Activated CD4-positive, alpha-beta T cell treated with anti-CD3 and anti-CD28 coated beads for 4 hours (primary cell): ENCODE measurements at places on chromosomes 2 and 18.

DNA sequence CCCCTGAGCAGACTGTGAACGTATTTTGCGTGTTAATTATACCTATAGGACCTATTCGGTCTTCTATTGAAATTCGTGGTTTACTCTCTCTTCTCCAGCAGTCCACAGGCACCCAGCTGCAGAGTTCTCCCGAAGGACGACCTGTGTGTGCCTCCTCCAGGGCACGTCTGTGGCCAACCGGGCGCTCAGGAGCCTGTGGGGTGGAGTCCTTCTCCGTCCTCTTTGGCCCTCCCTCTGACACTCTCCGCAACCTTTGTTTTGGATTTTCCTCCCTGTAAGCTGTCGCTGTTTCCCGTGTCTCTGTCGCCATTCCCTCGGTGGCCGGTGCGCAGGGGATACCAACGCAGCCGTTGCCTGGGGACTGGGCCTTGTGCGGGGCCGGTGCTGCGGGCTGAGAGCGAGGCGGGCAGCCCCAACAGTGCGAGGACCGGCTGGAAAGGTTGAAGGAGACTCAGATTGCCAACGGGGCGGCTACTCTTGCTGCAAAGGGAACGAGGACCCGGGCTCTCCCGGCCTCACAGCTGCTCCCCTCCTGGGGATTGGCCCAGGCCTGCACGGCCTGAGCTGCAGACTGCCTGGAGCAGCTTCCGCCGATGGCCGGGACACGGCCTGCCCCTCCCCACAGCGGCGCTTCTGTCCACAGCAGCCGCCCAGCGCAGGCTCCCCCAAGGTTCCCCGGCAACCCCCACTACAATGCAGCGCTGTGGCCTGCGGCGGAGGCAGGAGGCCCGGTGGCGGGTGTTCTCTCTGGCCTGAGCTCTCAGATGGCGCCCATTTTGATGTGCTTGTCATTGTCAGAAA lies 221.0 kb downstream of the MTX2 start:
- no peak for DNase-seq

DNA sequence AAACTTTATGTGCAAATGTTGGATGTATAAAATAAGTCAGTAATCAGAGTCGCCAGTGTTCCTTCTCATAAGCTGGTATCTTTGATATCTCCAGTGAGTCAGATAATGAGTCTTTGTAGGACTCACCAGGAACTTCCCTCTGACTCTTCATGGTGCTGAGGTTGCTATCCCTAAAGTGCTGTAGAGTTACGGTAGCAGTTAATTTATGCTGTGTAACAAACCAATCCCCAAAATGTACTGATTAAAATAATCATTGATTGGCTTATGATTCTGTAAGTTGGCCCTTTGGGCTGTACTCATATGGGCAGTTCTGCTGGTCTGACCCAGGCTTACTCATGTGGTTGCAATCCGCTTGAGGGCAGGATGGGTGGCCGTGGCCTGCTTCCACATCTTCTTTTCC lies 43.8 kb downstream of the MAIP1 start:
- no peak for DNase-seq

DNA sequence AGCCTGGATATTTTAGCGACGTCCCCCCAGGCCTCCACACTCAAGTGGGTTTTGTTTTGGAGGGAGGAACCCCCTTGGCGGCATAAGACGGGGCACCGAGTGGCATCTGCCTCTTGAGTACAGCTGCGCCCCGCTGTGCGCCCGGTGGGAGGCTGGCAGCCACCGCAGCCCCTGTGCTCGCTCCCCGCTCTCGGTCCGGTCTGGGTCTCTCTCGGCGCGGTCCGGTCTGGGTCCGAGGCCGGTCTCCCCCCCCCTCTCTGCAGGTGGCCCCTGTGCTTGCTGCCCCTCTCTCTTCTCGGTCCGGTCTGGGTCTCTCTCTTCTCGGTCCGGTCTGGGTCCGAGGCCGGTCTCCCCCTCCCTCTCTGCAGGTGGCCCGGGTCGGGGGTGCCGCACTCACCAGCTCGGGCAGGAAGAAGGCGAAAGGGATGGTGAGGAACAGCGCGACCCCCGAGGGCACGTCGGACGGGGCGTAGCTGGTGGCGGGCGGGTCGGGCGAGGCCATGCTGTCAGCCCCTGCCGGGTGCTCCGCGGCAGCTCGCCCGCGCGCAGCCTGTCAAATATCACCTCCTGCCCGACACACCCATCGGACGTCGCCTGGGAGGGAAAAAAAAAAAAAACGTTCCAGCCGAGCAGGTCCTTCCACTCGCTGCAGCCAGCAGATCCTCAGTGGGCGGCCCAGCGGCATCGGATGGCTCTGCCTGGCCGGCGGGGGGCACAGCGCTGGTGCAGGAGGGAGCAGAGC lies at the start of gene MALL:
Gene MALL, minus strand, starts transcription at position 532 of the 742 bp plus-strand sequence. Its CDS starts 30 bp downstream, at position 502.
- no peak for DNase-seq

- no peak for DNase-seq
Observed at GRCh38 chr2:205850132-205850531, 167.8 kb downstream of the NRP2 start.

GRCh38 chr18:7413906-7414305 lies 153.2 kb upstream of the PTPRM start:
- DNase-seq = no peak

GRCh38 chr2:173858291-173858731 lies 106.9 kb downstream of the SP3 start:
- DNase-seq = no peak

- DNase-seq = no peak
Observed at GRCh38 chr2:161586517-161587167, 37.6 kb upstream of the SLC4A10 start.

DNA sequence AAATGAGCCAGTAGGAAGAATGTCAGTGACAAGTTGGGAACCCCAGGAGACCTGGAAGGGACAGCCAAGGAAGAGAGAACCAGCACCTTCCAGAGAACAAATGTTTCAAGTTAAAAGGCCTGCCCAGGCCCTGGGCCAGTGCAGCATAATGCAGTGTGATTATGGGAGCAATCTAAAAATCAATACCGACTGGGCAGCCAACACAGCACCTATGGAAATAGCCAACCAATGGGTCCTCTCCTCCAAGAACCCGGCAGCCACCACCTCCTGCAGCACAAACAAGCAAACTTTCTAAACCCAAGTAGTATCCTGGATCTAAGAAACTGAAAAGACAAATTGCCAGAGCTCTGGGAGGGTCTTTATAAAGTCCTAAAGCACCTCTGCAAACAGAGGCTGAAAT lies 71.7 kb downstream of the CLHC1 start:
- no peak for DNase-seq

DNA sequence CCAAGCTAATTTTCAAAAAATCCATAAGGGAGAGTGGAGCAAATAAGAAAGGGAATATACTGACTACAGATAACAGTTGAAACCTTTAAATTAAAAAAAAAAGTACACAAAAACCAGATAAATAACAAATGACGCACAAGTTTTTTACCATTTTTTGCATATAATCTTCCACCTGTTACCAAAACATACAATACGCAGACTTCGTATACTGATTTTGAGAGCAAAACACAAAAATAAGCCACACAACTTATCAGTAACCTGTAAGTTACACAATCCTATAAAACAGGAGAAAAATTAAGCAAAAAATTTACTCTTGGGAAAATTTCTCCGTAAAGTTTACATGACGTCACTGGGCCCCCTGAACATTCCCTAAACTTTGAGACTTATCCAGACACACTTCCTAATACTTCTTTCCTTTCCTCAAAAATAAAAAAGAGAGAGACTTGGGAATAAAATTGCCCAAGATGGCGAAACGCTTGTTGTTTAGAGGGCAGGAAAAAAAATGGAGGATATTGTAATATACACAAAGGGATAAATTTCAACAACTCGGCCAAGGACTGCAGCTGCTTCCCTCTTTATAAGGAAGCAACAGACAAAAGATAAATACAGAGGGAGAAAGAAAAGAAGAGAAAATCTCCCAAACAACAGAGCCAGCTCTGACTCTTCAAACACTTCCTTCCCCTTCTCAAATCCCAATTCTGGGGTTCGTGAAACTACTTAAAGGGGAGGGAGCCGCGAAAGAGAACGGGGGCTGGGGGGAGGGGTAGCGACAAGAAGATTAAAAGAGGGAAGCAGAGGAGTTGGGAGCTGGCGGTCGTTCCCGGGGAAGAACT lies 1.6 kb downstream of the BAZ2B start:
- no peak for DNase-seq

- DNase-seq = no peak
Observed at GRCh38 chr2:28688818-28689217, 62.8 kb upstream of the PPP1CB start.

GRCh38 chr2:51071191-51071590 lies 39.3 kb upstream of the NRXN1 start:
- DNase-seq = no peak

DNA sequence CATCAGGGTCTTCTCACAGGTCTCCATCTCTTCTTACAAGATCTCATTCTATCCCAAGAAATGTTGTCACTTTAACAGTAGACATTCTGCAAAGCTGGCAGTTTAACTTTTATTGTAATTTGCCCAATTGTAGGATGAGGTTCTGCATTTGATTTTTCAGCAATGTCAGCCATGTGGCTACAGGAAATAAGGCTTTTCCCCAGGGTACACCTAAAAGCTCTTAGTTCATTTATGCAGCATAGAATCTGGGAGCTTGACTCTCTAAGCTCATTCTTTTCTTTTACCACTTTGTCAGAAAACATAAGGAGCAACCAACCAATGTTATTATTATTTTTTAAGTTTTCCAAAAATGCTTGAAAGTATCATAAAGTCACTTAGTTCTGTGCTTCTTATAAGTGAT lies 123.4 kb downstream of the CALCRL start:
- no peak for DNase-seq

DNA sequence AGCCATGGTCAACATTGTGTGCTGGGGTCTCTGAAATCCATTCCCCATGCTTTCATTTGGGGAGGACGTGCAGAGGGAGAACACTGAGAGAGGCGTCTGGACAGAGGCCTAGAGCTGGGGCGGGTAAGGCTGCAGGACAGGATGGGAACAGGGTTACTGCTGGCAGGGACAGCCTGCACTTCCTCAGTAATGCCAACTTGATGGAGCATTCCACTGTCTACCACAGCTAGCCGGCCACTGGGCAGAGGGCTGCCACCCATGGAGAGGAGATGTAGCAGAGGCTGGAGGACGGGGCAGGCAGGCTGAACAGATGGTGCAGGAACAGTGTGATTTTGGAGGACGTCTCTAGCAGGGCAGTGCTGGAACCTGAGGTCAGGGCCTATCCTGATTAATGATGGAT lies 29.3 kb downstream of the MRPL33 start:
- no peak for DNase-seq

DNA sequence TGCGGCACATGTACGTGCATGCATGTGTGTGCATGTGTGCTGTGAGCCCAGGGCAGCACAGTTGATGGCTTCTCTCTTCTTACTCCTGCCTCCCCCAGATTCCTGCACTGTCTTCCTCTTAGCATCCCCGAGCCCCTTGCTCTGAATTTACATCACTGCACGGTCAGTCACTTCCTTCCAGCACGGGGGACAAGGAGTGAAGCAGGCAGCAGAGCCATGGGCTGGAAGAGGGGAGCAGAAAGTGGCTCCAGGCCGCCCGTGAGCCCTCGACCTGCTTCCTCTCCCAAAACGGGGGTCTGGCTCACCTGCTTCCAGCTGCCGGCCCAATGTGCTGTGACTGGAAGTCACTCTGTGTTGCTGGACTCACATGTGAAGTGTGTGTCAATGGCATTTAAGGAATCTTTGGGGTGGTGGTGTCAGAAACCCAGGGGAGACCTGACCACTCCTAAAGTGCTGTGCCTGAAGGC lies 106.1 kb downstream of the FAM210A start:
- DNase-seq = no peak

- no peak for DNase-seq
Observed at GRCh38 chr2:15050483-15050882, 418.0 kb downstream of the LRATD1 start.

GRCh38 chr2:230928701-230929380 lies 3.8 kb upstream of the GPR55 start:
- no peak for DNase-seq

DNA sequence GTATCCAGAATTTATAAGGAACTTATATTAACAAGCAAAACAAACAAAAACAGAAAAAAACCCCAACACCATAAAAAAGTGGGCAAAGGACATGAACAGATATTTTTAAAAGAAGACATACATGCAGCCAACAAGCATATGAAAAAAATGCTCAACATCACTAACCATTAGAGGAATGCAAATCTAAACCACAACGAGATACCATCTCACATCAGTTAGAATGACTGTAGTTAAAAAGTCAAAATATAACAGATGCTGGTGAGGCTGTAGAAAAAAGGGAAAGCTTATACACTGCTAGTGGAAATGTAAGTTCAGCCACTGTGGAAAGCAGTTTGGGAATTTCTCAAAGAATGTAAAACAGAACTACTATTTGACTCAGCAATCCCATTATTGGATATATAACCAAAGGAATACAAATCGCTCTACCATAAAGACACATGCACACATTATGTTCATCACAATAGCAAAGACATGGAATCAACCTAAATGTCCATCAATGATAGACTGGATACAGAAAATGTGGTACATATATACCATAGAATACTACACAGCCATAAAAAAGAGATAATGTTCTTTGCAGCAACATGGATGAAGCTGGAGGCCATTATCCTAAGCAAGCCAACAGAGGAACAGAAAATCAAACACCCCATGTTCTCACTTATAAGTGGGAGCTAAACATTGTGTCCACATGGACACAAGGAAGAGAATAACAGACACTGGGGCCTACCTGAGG lies 25.3 kb downstream of the PREPL start:
- DNase-seq = no peak

GRCh38 chr2:240833724-240834285 lies 13.8 kb upstream of the KIF1A start:
- no peak for DNase-seq

- no peak for DNase-seq
Observed at GRCh38 chr2:197674591-197674990, 796 bp downstream of the RFTN2 start.

DNA sequence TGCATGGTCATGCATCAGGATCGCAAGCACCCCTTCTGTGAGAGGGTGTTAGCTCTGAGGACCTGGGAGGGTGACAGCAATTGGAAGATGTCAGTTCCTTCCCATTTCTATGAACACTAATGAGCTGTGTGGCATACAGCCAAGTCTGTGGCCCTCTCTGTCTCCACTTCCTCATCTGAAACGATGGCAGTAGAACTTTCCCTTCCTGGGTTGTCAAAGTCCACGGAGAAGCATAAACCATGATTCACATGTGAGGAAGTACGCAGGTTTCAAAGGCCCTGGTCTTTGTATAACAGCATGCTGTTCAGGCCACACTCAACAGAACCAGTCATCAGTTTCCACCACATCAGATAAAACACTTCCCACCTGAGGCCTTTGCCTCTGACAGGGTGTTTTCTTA lies 167.4 kb upstream of the RAB6C start:
- DNase-seq = no peak

DNA sequence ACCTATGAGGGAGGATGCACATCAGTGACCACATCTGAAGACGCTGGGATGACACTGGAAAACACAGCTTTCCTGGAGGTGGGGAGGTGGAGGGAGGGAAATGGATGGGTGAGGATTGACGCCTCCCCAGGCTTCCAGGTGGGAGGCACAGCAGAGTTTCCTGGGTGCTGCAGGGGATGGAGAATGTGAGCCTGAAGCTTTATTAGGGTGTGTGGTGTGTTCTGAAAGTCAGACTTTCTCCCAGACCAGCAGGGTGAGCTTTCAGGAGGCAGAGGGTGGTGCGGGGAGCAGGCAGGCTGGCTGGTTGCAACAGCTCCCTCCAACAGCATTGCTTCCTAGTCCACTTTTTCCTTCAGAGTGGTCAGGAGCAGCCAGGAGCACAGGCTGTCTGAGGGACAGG lies 263.1 kb downstream of the CELF4 start:
- no peak for DNase-seq
